ENCODE measurements at places on chromosomes 2 and 18. TPM values are rescaled to one million over a fixed set of nuclear protein-coding genes. Genes with fewer than 3 reads are reported as not detected.
A peak's percentile ranks its signal among the peaks of the same experiment; 100 is the strongest.

MREG gene
- total RNA-seq: 0.50 TPM

- no peak overlapping the region for H3K27ac ChIP-seq
- H3K4me3 ChIP-seq: no peak overlapping the region
- no peak for DNase-seq
- no peaks in the 10 kb centered on the region for H3K36me3 ChIP-seq
These were observed 64.7 kb upstream of the MGAT5 start for GRCh38 chr2:134189009-134189720.

DNA sequence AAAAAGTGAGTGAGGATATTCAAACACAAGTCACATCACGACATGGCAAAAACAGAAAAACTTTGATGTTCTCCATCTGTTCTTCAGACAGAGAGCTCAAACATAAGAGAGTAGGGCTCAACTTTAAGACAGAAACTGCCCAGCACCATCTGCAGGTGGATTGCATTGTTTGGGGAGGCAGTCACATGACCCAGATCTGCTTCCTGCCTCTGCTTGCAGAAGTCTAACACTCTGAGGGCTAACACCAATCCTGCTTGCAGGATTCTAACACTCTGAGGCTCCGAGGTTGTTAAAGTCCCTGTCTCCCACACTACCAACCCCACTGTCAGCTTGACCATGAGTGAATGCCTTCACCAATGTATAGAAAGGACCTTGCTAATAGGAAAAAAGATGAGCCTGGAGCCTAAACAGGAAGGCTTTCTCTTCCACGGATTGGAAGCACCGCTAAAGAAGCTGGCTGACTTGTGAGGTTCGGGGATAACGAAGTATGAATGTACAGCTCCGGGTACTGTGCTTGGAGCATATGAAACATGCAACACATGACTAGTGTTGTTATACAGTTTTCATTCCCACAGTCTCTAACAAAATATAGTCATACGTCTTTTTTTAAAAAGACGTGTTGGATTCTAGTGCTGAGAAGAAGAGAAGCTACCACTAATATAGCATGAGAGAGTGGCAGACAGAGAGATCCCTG lies 176.6 kb upstream of the CREB1 start:
- no peaks in the 10 kb centered on the region for H3K27me3 ChIP-seq
- H3K27ac ChIP-seq: peak overlapping the region; percentile 56
- H3K4me3 ChIP-seq: no peak overlapping the region
- no peaks in the 10 kb centered on the region for H3K36me3 ChIP-seq

FAP gene
- 8.0 TPM for total RNA-seq

HNMT gene
- 19.8 TPM for total RNA-seq

DNA sequence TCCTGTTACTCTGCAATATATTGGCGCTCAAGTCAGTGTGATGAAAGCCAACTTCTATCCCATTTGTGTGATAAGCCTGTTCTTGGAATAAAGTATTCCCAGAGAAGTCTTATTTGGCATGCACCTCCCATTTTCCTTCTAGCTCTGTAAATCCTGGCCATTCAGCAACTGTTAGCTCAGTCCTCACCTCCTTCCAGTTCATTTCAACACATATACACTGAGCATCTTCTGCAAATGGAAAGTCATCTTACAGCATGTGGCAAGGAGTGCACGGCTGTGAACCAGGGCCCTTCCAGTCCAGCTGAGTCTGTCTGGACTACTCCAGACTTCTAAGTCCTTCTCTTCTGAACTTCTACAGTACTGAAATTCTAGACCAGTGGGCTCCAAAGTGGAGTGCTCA lies 53.1 kb downstream of the SPATS2L start:
- no peak overlapping the region for H3K4me3 ChIP-seq
- no peak overlapping the region for H3K27ac ChIP-seq
- no peaks in the 10 kb centered on the region for H3K36me3 ChIP-seq
- DNase-seq: no peak

- H3K4me3 ChIP-seq: no peak overlapping the region
- no peaks in the 10 kb centered on the region for H3K27me3 ChIP-seq
- H3K27ac ChIP-seq: no peak overlapping the region
- peaks cover 19% of the 10 kb centered on the region for H3K4me1 ChIP-seq
- no peaks in the 10 kb centered on the region for H3K36me3 ChIP-seq
- no peak for DNase-seq
These were observed 67.2 kb upstream of the PELI1 start for GRCh38 chr2:64211276-64211921.

- no peaks in the 10 kb centered on the region for H3K36me3 ChIP-seq
- H3K27me3 ChIP-seq: no peaks in the 10 kb centered on the region
- DNase-seq: no peak
- H3K27ac ChIP-seq: no peak overlapping the region
- H3K4me3 ChIP-seq: no peak overlapping the region
These were observed 188.1 kb upstream of the ETAA1 start for GRCh38 chr2:67208887-67209500.

ANKMY1 gene
- 9.1 TPM for total RNA-seq

GRCh38 chr2:241966647-241967466 lies 97.3 kb downstream of the RTP5 start:
- H3K36me3 ChIP-seq: peaks cover 5% of the 10 kb centered on the region
- no peaks in the 10 kb centered on the region for H3K4me1 ChIP-seq
- no peaks in the 10 kb centered on the region for H3K27me3 ChIP-seq
- H3K27ac ChIP-seq: no peak overlapping the region

GRCh38 chr2:37181726-37182684 lies 6.5 kb downstream of the SULT6B1 start:
- H3K4me3 ChIP-seq: no peak overlapping the region
- H3K4me1 ChIP-seq: no peaks in the 10 kb centered on the region

DNA sequence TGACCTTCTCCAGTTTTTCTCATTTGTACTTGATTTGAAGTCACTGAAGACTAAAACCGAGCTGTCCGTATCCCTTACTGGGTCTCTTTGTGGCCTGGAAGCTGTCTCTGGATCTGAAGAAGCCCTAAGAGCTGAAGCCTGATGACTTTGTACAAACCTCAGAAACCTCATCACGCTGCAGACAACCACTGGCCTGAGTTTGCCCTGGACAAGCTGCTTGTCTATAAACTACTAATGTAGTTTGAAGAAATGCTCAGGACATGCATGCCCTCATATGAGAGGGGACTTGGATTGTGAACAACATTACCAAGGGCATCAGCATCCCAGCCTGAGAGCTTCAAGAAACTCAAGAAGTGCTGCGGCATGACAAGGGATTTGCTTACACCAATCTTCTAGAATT lies 79.3 kb upstream of the CBLN2 start:
- no peak overlapping the region for H3K27ac ChIP-seq
- H3K4me3 ChIP-seq: no peak overlapping the region
- H3K36me3 ChIP-seq: no peaks in the 10 kb centered on the region
- no peaks in the 10 kb centered on the region for H3K27me3 ChIP-seq
- no peaks in the 10 kb centered on the region for H3K4me1 ChIP-seq

- no peaks in the 10 kb centered on the region for H3K36me3 ChIP-seq
- H3K27ac ChIP-seq: no peak overlapping the region
- no peaks in the 10 kb centered on the region for H3K27me3 ChIP-seq
- no peak overlapping the region for H3K4me3 ChIP-seq
These were observed 38.3 kb downstream of the TDRD15 start for GRCh38 chr2:21161832-21162614.

DNA sequence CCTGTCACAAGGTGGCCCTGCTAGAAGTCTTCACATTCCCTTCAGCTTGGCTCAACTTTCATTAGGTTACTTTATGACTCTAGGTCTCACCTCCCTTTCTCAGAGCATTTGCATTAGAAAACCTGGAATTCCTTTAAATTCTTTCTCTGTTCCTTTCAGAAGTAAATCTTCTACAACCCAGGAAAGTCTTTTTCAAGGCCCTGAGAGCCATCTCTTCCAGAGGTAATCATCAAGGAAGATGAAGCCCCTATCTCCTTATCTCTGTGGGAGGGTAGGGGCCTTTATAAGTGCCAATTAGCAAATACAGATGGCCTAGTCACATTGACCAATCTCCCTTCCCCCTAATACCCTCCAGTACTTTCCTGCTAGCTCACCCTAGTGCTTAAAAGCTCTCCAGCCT lies 848.0 kb upstream of the FAM98A start:
- H3K4me1 ChIP-seq: no peaks in the 10 kb centered on the region
- H3K4me3 ChIP-seq: no peak overlapping the region
- H3K27ac ChIP-seq: no peak overlapping the region
- no peaks in the 10 kb centered on the region for H3K27me3 ChIP-seq
- no peak for DNase-seq

DNA sequence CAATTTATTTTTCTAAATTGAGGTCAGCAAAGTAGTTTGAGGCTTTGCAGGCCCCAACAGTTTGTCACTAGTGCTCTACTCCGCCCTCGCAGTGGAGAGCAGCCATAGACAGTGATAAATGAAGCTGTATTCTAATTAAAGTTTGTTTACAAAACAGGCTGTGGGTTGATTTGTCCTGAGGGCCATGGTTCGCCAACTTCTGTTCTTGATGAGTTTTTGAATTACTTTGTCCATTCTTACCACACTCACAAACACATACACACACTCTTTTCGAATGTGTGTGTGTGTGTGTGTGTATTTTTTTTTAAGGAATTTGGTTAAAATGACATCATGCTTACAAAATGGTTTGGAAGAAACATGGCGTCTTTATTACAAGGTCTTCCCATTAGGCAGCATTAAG lies 68.6 kb downstream of the MTCL1 start:
- H3K27me3 ChIP-seq: no peaks in the 10 kb centered on the region
- H3K36me3 ChIP-seq: no peaks in the 10 kb centered on the region
- no peak for DNase-seq
- peaks cover 75% of the 10 kb centered on the region for H3K4me1 ChIP-seq
- peak overlapping the region; percentile 85 for H3K27ac ChIP-seq

DNA sequence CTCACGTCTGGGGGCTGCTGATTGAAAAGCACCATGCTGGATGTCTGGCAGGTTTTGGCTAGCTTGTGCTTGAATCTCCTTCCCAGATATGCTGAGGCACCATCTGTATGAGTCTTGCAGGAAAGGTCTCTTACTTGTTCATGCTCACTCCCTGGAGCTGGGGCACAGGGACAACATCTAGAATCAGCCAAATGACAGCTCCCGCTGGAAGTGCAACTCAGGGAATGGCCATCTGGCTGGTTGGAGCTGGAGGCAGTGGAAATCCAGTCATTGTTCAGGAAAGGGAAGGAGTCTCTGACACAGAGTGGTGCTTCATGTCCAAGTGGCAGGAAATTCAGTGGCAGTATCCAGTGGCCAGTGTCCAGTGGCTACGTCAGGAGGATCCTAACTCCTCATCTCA lies 9.7 kb downstream of the CCDC68 start:
- DNase-seq: peak; percentile 64
- H3K4me1 ChIP-seq: peaks cover 9% of the 10 kb centered on the region
- no peak overlapping the region for H3K27ac ChIP-seq
- no peaks in the 10 kb centered on the region for H3K27me3 ChIP-seq

GRCh38 chr2:25165992-25166875 lies 2.1 kb downstream of the POMC start:
- no peaks in the 10 kb centered on the region for H3K36me3 ChIP-seq
- peaks cover 36% of the 10 kb centered on the region for H3K27me3 ChIP-seq
- peaks cover 21% of the 10 kb centered on the region for H3K4me1 ChIP-seq
- H3K27ac ChIP-seq: no peak overlapping the region

BOK gene
- total RNA-seq: 118 TPM

GPR155 gene
- total RNA-seq: 41.9 TPM

IL1B gene
- total RNA-seq: not detected

GRCh38 chr18:75574187-75574586 lies 146.7 kb upstream of the SMIM21 start:
- DNase-seq: peak; percentile 62
- no peaks in the 10 kb centered on the region for H3K4me1 ChIP-seq
- no peak overlapping the region for H3K4me3 ChIP-seq
- no peaks in the 10 kb centered on the region for H3K36me3 ChIP-seq

DNA sequence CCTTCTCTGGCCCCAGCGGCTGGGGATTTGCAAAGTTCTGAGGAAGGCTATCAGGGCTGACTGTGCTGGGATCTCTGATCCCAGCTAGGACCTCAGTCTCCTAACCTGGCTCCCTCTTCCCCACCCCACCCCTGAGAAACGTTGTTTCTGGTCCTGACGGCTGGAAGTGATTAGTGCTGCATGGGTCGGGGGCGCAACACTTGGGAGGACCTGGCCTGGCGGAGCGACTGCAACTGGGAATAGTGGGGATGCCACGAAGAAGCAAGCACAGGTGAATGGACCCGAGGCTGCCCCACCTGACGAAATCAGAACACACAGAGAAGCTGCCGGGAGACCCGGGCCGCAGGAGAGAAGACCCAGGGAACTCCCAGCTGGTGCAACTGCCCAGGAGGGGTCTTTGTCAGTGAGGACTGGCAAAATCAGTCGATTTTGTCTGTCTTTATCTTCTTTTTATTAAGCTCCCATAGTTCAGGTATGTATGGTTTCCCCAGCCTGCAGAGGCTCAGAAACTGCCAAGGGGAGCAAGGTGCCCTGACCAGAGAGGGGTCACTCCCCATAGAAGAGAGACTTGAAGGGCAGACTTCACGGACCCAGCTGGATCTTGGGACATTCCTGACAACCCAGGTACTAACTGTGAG lies 656 bp upstream of the LBX2 start:
- H3K4me3 ChIP-seq: no peak overlapping the region
- no peak overlapping the region for H3K27ac ChIP-seq
- peaks cover 51% of the 10 kb centered on the region for H3K27me3 ChIP-seq

- H3K4me3 ChIP-seq: no peak overlapping the region
- peaks cover 33% of the 10 kb centered on the region for H3K27me3 ChIP-seq
- H3K36me3 ChIP-seq: no peaks in the 10 kb centered on the region
- no peak overlapping the region for H3K27ac ChIP-seq
- no peak for DNase-seq
- H3K4me1 ChIP-seq: no peaks in the 10 kb centered on the region
These were observed 50.1 kb downstream of the GALR1 start for GRCh38 chr18:77299706-77300105.

DNA sequence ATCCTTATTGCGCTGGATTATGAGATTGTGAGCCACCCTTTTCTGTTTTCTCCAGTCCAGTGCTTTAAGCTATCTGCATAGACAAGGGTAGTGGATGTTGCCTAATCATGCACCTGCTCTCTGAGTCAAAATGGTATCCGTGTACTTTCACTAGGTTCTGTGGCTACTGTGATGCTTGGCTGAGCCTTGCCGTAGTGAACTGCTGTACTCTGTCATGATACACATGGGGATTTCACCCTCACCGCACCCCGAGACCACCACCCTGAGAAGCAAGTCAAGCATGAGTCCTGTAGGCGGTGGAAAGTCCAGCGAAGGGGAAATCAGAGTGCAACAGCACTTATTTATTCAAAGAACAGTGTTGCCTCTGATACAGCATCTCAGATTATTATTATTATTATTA lies 55.0 kb downstream of the ARHGAP25 start:
- H3K4me1 ChIP-seq: no peaks in the 10 kb centered on the region
- no peaks in the 10 kb centered on the region for H3K27me3 ChIP-seq
- no peak overlapping the region for H3K27ac ChIP-seq
- peaks cover 37% of the 10 kb centered on the region for H3K36me3 ChIP-seq

GRCh38 chr2:29417630-29418029 lies 302.4 kb downstream of the CLIP4 start:
- DNase-seq: no peak
- no peak overlapping the region for H3K4me3 ChIP-seq
- no peaks in the 10 kb centered on the region for H3K27me3 ChIP-seq
- H3K36me3 ChIP-seq: no peaks in the 10 kb centered on the region
